EL (cell line): ENCODE measurements at places on chromosomes 16 and 17.

DNA sequence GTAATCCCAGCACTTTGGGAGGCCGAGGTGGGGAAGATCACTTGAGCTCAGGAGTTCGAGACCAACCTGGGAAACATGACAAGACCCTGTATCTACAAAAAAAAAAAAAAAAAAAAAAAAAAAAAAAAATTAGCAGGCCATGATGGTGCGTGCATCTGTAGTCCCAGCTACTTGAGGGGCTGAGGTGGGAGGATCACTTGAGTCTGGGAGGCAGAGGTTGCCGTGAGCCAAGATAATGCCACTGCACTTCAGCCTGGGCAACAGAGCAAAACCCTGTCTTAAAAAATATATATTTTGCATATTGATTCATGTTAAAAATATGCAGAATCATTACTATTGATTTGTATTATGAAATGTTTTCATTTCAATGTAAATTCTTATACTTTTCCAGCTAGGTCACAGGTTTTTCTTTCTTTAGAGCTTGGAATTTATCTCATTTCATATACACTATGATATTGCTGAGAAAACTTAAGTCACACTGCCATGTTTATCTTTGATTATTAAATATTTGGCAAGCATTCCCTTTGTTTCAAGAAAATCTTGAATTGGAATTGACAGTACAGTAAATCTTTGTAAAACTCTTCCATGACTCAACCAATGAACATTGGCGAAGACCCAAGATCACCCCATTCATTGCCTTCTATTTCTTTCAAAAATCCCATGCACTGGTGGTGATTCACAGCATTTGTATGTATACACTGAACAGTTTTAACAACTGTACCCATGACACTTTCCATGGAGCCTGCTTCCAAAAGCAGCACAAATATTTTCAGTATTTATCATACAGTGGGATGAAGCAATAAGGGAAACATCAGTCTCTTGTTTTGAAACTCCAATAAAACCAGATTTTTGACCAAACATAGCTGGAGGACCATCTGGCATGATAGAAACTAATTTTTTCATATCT is 83.5 kb upstream of the TNRC6A start:
- DNase-seq, result peak; percentile 99

DNA sequence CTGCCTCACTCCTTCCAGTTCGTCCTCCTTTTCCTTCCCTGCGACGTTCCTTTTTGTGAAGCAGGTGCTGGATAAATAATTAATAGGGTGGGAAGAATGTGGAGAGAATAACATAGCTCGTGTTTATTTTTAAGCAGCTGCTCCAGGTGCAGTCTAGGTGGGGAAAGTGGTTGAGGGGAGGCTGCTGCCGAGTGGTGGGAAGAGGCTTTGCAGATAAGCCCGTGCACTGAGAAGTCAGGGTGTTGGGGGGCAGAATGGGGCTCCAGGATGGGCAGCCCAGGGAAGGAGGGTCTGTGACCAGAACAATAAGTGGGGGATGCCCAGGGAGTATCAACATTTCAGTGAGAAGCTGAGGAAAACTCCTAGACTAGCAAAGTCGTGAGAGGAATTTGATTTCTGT is 300.5 kb downstream of the CPPED1 start:
- no peak for DNase-seq

DNA sequence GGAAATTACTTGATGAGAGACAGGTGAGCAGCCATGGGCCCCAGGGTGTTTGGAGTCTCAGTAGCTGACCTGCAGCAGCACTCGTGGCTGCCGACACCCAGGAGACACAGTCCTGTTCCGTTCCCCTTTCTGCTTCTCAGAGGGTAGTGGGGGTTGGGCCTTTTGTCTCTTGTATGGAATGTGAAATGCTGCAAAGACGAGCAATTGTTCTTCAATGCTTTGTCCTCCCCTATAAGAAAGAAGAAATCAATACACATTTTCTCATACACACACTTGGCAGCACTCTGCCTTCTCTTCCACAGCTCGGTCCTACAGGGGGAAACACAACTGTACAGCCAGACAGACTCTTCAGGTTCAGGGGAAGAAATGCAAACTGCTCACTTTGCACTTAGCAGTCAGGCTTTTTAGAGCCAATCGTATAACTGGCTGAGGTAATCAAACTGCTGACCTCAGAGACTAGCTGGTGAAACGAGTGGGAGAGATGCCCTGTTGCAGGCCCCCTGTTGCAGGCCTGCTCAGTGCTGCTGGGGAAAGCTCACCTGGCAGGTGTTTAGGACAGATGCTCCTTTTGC is 96.7 kb downstream of the AATF start:
- no peak for DNase-seq

- no peak for DNase-seq
Observed at GRCh38 chr17:16929035-16929680, 42.8 kb downstream of the TNFRSF13B start.

- no peak for DNase-seq
Observed at GRCh38 chr17:48004983-48005382, 32.6 kb downstream of the COPZ2 start.

GRCh38 chr17:81301195-81302144 is 6.4 kb upstream of the SLC38A10 start:
- no peak for DNase-seq

GRCh38 chr17:80919331-80920311 is 72.0 kb upstream of the CHMP6 start:
- DNase-seq, result no peak

- DNase-seq, result no peak
Observed at GRCh38 chr17:49898366-49899190, 50.7 kb upstream of the TAC4 start.

GRCh38 chr17:54983260-54983659 is 14.7 kb downstream of the STXBP4 start:
- DNase-seq, result no peak
